ENCODE measurements at places on chromosomes 2 and 18.

- DNase-seq = no peak
Measured at GRCh38 chr18:26911840-26912239, 46.3 kb upstream of the AQP4 start.

- DNase-seq = no peak
Measured at GRCh38 chr18:67813380-67814028, 297.0 kb upstream of the DSEL start.

DNA sequence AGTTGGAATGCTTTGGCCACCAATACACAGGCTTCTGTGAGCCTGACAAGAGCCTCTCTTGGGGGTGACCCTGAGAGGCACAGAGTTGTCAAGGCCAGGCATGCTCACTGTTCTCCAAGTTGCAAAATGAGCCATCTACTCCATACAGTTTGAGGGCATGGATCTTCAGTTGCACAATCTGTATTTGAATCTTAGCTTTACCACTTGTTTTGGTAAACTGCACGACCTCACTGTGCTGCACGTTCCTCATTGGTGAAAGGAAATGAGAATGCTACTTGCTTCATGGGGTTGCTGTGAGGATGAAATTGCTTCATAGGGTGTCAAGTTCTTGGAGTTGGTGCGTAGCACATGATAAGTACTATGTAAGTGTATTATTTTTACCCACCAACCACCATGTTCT, 12.0 kb upstream of the HAAO start:
- DNase-seq = no peak

GRCh38 chr2:186546846-186547245, 43.0 kb upstream of the ITGAV start:
- no peak for DNase-seq

DNA sequence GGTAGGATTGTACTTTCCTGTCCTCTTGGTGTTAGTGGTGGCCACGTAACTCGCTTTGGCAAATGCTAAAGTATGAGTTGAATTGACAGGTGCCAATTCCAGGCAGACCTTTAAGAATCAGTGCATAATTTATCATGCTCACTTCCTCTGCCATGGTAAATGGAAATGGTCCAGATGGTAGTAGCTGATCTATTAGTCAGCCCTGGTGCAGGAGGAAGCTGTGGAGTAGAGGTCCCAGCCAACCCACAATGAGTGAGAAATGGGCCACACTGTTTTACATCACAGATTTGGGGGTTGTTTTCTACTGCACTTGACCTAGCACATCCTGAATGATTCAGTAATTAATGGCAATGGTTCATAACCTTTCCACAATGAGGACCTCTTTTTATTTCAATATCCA, 104.4 kb downstream of the RGPD3 start:
- no peak for DNase-seq

- DNase-seq = no peak
Measured at GRCh38 chr18:77857678-77858655, 608.3 kb downstream of the GALR1 start.
